ENCODE measurements at places on chromosomes 5 and 9.

GRCh38 chr5:95649274-95649673 is 2.7 kb downstream of the RFESD start:
- H3K27me3 ChIP-seq: no peaks in the 10 kb centered on the region
- no peak overlapping the region for H3K27ac ChIP-seq
- H3K36me3 ChIP-seq: no peaks in the 10 kb centered on the region
- no peak for DNase-seq

DNA sequence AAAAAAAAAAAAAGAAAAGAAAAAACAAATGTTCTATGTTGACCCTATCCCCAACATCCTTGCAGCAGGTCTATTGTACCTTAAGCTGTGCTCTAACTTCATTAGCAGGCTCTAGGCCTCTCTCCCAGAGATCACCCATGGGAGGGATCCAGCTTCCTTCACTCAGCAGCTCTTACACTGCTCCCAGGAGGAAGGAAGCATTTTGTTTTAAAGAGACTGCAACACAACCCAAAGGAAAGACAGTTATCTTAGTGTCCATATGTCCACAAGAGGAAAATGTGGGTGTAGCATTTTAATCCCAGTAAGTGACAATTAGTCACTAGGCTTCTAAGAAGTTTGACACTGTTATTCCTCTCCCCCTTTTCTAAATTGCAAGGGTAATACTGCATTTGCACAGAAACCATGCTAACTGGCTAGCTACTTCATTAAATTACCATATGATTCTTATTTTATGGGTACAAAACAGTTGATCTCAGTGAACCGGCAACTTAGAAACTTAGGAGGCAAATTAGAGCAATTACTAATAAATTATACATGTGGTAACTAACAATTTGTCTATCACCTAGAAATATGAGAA is 58.8 kb downstream of the MARCHF3 start:
- no peak overlapping the region for H3K4me3 ChIP-seq
- H3K36me3 ChIP-seq: no peaks in the 10 kb centered on the region
- DNase-seq: no peak
- peaks cover 4% of the 10 kb centered on the region for H3K4me1 ChIP-seq
- H3K27ac ChIP-seq: no peak overlapping the region

GRCh38 chr5:131999441-132000240 is 11.8 kb downstream of the ACSL6 start:
- H3K4me1 ChIP-seq: peaks cover 26% of the 10 kb centered on the region
- DNase-seq: no peak
- H3K4me3 ChIP-seq: no peak overlapping the region
- H3K36me3 ChIP-seq: no peaks in the 10 kb centered on the region

DNA sequence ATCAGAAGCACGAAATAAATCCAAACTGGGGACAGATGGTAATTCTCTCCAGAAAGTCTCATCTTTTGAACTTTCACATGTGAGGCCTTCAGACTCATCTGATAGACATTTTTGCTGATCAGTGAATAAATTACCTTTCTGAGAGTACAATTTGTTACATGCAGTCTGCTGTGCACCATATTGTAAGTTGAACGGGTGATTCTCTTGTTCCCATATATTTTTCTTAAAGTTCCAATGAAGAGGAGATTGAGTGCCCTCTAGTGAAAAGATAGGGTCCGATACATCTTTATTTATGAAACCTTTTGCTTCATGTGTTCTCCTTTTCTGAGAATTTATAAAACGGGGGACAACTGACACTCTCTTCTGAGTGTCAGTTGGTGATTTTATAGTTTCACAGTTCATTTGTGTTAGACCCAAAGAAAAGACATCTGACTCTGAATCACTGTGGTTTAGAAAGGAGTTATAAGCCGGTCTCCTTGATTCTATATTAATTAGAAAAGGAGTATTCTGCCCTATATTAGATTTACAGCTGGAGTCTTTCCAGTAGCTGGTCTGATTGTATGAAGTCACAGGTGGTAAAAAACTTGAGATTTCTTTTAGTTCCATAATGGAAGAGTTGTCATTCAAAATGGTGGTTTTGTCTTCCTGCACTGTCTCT is 30.4 kb downstream of the GNG10 start:
- peaks cover 8% of the 10 kb centered on the region for H3K4me1 ChIP-seq
- peak overlapping the region; percentile 19 for H3K4me3 ChIP-seq
- no peaks in the 10 kb centered on the region for H3K27me3 ChIP-seq
- no peak overlapping the region for H3K27ac ChIP-seq

DNA sequence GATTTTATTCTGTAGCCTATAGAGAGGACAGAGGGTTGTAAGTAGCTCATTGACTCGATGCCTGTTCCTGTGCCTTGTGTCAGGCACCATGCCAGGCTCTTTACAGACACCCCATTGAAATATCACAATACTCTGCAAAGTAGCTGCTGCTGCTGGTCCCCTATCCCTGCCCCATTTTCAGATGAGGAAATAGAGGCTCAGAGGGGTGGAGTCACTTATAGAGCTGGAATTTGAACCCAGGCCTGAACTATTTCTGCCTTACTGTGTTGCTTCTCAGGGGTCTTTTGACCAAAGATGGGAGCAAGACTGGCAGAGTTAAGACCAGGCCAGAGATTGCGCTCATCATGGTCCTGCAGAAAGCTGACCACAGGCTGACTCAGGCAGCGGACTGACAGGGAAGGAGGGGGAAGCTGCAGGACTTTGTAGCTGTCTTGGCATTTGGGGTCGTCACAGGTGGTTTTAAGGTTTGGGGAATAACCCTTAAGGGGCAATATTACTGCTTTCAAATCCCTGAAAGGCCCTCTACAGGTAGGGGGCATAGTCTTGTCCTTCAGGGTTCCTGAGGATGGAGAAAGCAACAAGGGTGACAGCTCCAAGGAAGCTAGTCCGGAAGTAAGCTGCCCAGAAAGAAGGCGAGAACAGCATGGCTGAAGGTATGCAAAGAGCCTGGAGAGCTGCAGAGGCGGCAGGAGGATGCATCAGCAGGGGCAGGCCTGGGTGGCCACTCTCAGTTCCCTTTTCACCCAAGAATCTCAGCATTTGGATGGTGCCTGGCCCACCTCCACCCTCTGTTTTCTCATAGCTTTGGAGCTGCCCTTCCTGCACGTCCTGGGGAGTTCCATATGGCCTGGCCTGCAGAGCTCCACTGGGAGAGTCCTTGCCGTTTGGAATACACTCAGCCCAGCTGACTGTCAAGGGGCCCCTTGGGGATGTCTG is 18.3 kb upstream of the NDST1 start:
- no peaks in the 10 kb centered on the region for H3K27me3 ChIP-seq
- DNase-seq: no peak
- H3K4me1 ChIP-seq: peaks cover 22% of the 10 kb centered on the region
- H3K27ac ChIP-seq: no peak overlapping the region
- H3K4me3 ChIP-seq: no peak overlapping the region

DNA sequence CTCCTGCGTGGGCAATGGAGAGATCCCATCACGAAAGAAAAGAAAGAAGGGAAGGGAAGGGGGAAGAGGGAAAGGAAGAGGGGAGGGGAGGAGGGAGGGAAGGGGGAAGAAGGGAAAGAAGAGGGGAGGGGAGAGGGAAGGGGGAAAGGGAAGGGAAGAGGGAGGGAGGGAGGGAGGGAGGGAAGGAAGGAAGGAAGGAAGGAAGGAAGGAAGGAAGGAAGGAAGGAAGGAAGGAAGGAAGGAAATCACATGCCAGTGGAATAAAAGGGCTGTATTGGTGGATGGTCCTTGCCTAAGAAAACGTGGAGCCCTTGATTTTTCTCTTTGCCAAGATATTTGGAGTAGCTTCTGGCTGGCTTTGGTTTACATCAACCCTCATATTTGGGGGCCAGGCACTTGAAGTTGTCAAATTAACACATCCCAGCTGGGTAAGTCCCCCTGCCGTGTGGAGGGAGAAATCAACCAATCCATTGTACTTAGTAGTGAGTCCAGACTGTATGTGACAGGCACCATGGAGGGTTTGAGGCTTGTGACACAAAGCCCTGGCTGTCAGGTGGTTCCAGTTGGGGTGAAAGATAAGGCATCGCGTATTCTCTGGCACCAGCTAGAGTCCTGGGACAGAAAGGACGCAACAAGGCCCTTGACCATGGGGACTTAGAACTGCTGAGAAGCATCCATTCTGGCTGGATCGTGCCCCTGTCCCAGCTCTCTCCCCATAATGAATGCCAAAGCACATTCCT is 23.7 kb downstream of the IDNK start:
- no peak overlapping the region for H3K27ac ChIP-seq
- peak overlapping the region; percentile 59 for H3K4me3 ChIP-seq
- no peaks in the 10 kb centered on the region for H3K4me1 ChIP-seq
- peaks cover 2% of the 10 kb centered on the region for H3K36me3 ChIP-seq

DNA sequence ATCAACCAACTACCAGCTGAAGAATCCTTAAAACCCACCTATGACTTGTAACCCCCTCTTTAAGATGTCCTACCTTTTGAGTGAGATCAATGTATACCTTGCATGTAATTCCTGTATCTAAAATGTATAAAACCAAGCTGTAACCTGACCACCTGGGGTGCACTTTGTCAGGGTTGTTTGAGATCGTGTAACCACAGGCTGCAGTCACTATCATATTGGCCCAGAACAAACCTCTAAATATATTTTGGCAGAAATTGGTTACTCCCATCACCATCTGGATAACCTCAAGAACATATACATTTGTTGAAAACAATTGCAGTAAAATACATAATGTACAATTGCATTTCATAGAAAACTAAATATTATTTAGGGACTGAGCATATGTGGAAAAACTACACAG is 8.4 kb downstream of the CARNMT1 start:
- no peaks in the 10 kb centered on the region for H3K36me3 ChIP-seq
- no peak overlapping the region for H3K4me3 ChIP-seq
- H3K4me1 ChIP-seq: no peaks in the 10 kb centered on the region
- no peaks in the 10 kb centered on the region for H3K27me3 ChIP-seq
- no peak overlapping the region for H3K27ac ChIP-seq

- H3K27ac ChIP-seq: no peak overlapping the region
- H3K36me3 ChIP-seq: no peaks in the 10 kb centered on the region
- no peak overlapping the region for H3K4me3 ChIP-seq
- no peaks in the 10 kb centered on the region for H3K4me1 ChIP-seq
- H3K27me3 ChIP-seq: no peaks in the 10 kb centered on the region
These were observed 227.3 kb upstream of the ITGA1 start for GRCh38 chr5:52560366-52560765.

- DNase-seq: no peak
- no peaks in the 10 kb centered on the region for H3K36me3 ChIP-seq
- H3K27ac ChIP-seq: no peak overlapping the region
- H3K4me1 ChIP-seq: no peaks in the 10 kb centered on the region
These were observed 134.5 kb upstream of the TNFAIP8 start for GRCh38 chr5:119221330-119221729.

GRCh38 chr9:503881-504852 is 289.5 kb downstream of the DOCK8 start:
- peaks cover 5% of the 10 kb centered on the region for H3K27me3 ChIP-seq
- peak; percentile 81 for DNase-seq
- peak within 1 kb of the TSS; percentile 74 for H3K27ac ChIP-seq
- peak within 1 kb of the TSS; percentile 90 for H3K4me3 ChIP-seq

DNA sequence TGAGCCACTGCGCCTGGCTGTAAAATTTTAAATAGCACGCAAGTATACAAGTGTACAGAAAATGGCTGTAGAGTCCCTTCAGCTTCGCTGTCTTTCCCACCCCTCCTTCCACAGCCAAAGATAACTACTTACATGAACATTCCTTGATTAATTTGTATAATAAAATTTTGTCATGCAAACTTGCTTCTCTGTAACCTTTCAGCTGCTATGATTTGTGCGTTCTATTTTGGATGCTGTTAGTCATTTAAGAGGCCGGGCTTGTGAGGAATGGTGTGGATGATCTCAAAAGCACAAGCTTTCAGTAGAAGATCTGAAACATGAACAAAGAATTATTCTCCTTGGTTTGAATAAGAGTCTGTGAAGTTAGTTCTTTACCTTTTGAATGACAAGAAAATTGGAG is 115.0 kb upstream of the TLE1 start:
- no peak overlapping the region for H3K27ac ChIP-seq
- H3K27me3 ChIP-seq: no peaks in the 10 kb centered on the region
- H3K4me3 ChIP-seq: no peak overlapping the region

DNA sequence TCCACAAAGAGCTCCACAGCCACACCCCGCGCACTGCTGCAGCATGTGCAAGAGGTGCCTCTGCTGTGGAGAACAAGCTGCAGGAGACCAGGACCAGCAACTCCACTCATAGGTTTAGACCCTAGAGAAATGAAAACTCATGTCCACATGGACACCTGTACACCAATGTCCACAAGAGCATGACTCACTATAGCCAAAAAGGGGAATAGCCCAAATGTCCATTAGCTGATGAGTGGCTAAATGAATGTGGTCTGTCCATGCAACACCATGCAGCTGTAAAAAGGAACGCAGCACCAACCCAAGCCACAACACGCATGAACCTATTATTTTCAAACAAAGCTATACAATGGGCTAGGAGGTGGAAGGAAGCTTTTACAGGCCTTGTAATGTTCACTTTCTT is 18.1 kb downstream of the DYNC2I2 start:
- no peaks in the 10 kb centered on the region for H3K27me3 ChIP-seq
- peaks cover 5% of the 10 kb centered on the region for H3K4me1 ChIP-seq
- H3K27ac ChIP-seq: no peak overlapping the region
- DNase-seq: no peak
- peaks cover 83% of the 10 kb centered on the region for H3K36me3 ChIP-seq

DNA sequence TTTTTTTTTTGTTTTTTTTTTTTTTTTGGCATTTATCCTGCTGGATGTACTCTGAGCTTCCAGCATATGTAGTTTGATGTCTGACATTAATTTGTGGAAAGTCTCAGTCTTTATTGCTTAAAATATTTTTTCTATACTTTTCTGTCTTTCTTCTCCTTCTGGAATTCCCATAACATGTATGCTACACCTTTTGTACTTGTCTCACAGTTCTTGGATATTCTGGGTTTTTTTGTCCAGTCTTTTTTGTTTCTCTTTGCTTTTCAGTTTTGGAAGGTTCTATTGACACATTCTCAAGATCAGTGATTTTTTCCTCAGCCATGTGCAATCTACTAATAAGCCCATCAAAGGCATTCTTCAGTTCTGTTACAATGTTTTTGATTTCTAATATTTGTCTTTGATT is 19.4 kb upstream of the RFK start:
- H3K4me3 ChIP-seq: no peak overlapping the region
- no peaks in the 10 kb centered on the region for H3K4me1 ChIP-seq
- H3K27ac ChIP-seq: no peak overlapping the region
- DNase-seq: no peak
- H3K27me3 ChIP-seq: no peaks in the 10 kb centered on the region

DNA sequence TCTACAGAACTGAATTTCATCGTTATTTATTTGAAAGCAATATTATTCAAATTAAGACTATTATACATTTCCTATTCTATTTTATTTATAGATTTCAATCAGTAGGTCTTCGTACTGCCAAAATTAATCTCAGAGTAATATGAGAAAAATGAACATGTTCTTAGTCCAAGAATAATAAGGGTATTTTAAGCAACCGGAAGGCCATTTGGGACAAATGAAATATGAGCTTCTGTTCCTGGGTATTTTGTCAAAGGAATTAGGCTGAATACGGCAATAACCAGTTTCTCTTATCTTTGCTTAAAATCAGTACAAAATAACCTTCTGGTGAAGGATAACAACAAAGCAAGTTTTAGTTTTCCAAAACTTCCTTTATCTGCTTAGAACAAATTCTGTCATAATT is 410.3 kb upstream of the PRR16 start:
- no peaks in the 10 kb centered on the region for H3K27me3 ChIP-seq
- no peak overlapping the region for H3K27ac ChIP-seq
- no peak for DNase-seq
- H3K36me3 ChIP-seq: no peaks in the 10 kb centered on the region
- H3K4me1 ChIP-seq: no peaks in the 10 kb centered on the region

All from neuronal stem cell (in vitro differentiated cells).